ENCODE measurements at places on chromosomes 11 and 22.

- DNase-seq = no peak
These were observed 64.2 kb downstream of the KREMEN1 start for GRCh38 chr22:29136782-29137700.

- no peak for DNase-seq
These were observed 1.6 kb upstream of the MCAM start for GRCh38 chr11:119318240-119319135.

DNA sequence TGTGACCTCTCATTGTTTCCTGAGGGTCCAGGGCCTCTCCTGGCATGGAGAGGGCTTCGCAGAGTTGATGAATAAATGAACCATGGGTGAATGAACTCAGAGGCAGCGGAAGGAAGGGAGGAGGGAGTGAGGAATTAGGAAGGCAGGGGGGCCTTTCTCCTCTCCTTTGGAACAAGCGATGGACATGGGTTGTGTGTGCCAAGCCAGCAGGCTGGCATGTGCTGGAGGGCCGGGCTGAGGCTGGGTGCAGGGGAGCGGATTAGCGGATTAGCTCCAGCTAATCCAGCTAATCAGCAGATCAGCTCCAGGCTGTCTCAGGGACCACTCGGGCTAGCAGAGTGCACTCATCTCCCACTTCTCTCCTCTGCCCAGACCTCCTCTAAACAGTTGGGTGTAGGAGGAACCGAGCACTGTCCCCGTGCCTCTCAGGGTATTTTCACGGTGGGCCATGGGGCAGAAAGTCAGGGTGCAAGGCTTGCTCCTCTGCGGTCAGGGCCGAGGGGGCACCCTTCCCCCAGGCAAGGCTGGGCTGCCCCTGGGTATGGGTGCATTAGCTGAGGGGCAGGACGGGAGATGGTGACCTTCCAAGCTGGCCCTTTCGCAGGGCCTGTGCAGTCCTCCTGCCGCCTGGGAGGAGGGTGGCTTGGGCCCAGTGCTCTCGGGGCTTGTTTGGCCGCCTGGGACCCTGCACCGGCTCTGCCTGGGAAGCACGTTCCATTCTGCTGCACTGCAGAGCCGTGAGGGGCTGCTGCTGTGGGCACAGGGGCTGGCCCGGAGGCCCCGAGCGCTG is 120.3 kb upstream of the B3GAT1 start:
- no peak for DNase-seq

- no peak for DNase-seq
These were observed 143.4 kb downstream of the TBC1D22A start for GRCh38 chr22:46905834-46906233.

DNA sequence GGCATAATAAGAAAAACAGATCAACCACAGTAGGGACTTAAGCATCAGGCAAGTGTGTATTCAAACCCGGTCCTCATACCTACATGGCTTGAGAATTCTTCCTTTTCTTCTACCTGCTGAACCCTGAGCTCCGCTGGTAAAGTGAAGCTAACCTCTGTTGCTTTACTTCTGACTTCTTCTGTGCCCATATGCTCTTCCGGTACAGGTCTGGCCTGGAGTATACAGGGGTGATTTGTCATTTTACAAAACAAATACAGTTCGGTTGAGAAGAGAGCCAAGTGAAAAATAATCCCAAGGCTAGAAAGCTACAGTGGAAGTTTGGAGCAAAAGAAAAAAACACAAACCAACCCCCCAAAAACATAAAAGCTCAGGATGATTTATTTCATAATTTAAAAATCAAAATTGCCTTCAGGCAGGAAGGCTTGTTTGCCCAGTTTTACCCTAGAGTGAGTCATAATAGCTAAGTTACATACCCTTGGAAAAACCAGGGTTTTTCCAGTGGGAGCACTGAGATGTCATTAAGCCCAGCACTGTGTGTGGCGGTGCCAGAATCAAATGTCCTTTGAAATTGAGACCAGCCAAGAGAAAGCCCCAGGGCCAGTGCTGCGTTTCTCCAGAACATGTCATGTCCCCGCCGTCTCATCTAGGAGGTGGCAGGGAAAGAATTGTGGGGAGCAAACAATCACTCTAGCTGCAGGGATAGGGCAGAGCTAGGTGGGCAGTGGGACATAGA is 305.5 kb upstream of the ISX start:
- no peak for DNase-seq

GRCh38 chr11:15720460-15720859 is 605.7 kb downstream of the INSC start:
- no peak for DNase-seq

GRCh38 chr11:17145972-17146371 is 61.8 kb downstream of the PIK3C2A start:
- DNase-seq = no peak

DNA sequence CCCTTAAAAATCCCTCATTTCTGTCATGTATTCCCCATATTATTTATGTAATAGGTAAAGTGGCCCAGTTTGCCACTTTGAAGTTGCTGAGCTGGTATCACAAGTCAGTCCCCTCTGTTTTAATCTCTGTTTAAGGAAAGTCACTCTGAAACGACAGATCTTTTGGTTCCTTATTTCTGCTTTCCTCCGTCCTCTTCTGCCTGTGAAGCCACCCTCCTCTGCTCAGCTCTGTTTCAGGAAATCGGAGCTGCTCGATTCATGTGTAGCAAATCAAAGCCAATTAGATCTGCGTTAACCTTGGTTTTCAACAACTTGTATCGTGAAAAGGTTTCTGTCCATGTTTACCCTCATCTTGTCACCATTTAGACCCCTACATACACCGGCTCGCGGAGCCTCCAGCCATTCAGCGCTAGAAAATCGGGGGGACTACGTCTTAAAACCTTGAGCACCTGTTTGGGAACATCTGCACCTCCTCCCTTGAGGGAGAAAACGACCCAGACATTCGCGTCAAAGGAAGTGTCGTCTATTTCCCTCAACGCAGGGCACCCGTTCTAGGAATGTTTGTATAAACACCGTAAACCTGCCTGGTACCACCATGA is 576 bp upstream of the SC5D start:
- no peak for DNase-seq

GRCh38 chr11:18705651-18706281 is 7.2 kb downstream of the TMEM86A start:
- DNase-seq = no peak

DNA sequence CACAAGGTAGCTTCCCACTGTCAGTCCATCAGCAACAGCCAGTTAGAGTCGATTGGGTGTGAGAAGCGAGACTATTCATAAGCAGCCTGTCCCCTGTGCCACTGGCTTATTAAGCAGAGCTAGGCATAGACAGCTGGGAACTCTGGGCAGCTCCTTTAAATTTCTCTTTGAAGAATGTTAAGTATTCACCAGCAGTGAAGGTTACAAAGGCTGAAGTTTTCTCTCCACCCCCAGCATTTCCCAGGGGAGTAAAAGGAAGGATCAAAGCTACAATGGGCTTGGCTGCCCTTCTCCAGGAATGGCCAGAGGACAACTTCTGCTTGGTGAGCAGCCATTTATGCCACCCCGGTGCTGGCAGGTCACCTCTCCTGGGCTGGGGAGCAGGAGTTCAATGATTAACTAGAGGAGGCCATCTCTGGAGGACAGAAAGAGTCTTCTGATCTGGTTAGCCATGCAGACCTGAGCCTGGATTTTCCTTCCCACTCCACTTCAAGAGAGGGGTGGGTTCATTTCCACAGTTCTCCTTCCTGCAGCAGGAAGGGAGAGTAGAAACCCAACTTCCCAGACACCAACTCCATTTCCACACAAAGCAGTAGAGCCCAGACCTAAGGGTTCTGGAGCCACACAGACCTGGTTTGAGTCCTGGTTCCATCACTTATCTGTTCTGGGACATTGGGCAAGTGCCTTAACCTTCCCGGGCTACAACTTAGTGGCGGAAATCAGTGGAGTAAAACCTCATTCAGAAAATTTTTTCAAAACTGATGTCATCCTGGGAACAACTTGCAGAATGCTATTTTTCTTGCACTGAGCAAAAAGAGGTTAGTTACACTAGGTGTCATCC is 22.6 kb downstream of the POU2AF3 start:
- DNase-seq = no peak

DNA sequence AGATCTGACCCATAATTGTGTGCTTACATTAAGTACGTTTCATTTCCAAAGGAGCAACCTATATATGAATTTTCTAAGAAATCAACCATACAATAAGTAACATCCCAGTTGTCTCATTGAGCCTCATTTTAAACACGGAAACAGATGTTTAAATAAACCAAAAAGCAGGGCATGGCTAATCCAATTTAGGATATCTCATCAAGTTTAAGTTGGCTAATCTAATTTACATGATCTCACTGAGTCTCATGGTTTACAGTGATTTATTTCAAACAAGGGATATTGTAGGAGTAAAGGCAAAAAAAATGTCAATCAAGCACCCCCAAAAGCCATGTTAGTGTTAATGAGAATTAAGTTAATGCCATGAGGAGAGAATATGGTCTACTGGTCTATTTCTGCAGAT is 499.8 kb upstream of the CCDC90B start:
- no peak for DNase-seq

GRCh38 chr22:48449466-48450187 is 1378.0 kb downstream of the BRD1 start:
- DNase-seq = no peak

DNA sequence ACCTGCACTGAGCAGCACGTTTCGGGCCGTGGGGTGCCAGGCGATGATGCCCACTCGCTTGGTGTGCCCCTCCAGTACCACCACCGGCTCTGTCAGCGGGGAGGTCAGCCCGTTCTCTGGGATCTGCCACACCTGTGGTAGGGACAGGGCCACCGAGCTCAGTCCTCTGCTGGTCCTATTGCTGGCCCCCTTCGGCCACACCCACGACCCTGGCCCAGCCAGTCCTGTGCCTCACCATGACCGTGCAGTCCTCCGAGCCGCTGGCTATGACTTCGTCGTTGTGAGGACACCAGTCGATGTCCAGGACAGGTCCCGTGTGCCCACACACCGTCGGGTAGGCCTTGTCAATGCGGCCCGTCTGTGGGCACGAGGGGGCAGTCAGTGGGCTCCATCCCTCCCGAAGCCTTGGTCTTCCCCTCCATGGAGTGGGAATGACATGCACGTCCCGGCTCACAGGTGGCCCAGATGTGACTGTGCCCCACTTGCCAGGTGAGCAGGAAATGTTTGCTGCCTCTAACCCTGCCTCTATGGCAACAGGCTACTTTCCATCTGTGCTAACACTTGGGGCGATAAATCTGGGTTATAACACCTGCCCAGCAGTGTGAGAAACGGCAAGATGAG is 1.4 kb downstream of the CORO1B start:
- peak; percentile 29 for DNase-seq

DNA sequence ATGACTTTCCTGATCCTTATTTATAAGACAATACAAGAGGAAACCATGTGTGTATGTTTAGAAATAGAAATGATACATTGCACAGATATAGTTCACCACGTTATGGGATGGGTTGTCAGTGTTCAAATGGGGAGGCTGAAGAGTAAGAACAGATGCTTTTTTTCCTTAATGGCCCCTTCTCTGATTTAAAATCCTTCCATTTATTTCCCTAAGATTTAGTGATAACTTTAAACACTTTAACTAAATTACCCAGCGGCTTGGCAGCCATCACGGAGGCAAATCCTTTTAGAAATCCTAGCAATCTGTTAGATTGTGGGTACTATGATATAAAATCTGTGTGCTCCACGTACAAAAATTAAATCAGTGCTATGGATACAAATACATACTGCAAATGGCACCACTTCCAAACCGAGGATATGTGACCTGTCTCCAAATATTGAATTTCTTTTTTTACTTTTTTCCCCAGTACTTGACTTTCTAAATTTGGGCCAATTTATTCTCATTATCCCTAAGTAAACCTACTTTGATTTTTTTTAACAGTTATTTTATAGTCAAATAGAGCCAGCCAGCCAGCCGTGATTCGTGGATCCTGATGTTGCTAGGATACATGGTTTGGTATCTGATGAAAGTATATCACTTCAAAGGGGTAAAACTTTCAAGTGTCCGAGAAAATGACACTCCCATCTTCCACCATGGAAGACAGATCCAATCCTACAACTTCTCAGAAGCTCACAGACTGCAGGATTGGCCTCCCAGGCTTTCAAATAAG is 46.1 kb downstream of the BDNF start:
- DNase-seq = no peak

- peak; percentile 60 for DNase-seq
These were observed 39.0 kb upstream of the ADA2 start for GRCh38 chr22:17258015-17258787.

DNA sequence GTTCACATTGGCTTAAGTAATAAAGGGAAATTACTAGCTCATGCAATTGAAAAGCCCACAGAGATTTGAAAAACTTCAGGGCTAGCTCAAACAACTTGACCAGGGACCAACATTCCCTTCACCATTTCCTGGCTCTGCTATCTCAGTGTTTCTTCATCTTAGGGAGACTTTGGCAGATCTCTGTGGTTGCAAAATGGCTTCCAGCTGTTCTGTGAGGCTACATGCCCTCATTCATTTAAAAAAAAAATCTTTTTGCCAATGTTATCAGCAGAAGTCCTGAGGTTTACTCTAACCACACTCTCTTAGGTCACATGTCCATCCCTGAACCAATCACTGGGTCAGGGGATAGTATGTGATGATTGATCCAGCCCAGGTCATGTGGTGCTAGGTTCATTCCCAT is 13.9 kb upstream of the RASSF10 start:
- DNase-seq = no peak

- no peak for DNase-seq
These were observed 42.6 kb downstream of the NEU3 start for GRCh38 chr11:75031224-75031753.

- DNase-seq = no peak
These were observed 14.1 kb downstream of the TMPRSS13 start for GRCh38 chr11:117914991-117915618.

DNA sequence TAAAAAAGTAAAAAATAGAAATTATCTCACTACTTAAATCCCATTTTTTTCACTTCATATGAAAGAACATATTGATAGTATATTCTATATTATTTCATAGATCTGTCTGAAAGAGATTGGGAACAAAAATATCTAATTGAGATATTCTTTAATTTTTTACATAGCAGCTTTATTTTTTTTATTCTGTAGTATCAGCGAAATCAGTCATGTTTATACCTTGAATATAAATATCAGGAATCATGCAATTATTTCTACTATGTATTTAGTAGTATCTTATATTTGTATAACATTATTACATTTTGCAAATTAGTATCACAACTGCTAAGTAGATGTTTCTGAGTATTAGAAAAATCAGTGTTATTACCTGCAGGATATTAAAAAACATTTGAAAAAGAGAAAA is 20.4 kb downstream of the C11orf54 start:
- no peak for DNase-seq

GRCh38 chr11:7467652-7468051 is 17.7 kb upstream of the OLFML1 start:
- DNase-seq = no peak

GRCh38 chr11:122633219-122633829 is 22.2 kb upstream of the UBASH3B start:
- DNase-seq = no peak

GRCh38 chr11:11446967-11447366 is 93.9 kb upstream of the CSNK2A3 start:
- DNase-seq = no peak

- DNase-seq = no peak
These were observed 36.9 kb downstream of the CHRDL2 start for GRCh38 chr11:74694136-74694930.

DNA sequence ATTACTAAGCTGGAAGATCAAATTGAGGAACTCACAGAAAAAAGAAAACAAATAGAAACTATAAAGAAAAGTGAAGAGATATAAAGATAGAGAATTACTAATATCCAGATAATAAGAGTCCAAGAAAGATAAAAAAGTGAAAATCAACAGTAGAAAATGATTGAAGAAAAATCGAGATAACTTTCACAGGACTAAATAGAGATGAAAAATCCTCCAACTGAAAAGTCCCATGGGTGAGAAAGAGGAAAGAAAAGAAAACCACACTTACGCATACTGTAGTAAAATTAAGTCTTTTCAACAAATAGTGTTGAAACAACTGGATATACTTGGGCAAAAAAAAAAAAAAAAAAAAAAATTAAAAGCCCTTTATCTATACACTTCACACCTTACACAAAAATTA is 60.0 kb downstream of the ENTHD1 start:
- no peak for DNase-seq

Measured in CD4-positive, alpha-beta T cell treated with Interferon gamma for 1 hour (primary cell).